M059J (cell line): ENCODE measurements at places on chromosomes 16 and 17. TPM values are rescaled to one million over a fixed set of nuclear protein-coding genes. Genes with fewer than 3 reads are reported as not detected.

CDR2L gene
- 7.0 and 13.6 TPM in 2 replicates for total RNA-seq

PRSS33 gene
- total RNA-seq = not detected in 2 replicates

ACSM5 gene
- 14.4 and 29.6 TPM in 2 replicates for total RNA-seq

HEXIM1 gene
- 3.4 and 8.0 TPM in 2 replicates for total RNA-seq

GLIS2 gene
- 0.22 and 1.1 TPM in 2 replicates for total RNA-seq

LRRC75A gene
- total RNA-seq = 1.1 and 1.6 TPM in 2 replicates

HOXB4 gene
- total RNA-seq = 0.20 and 0.57 TPM in 2 replicates

GRB7 gene
- total RNA-seq = not detected in 2 replicates

FAM234A gene
- 166 and 215 TPM in 2 replicates for total RNA-seq

NGFR gene
- 0.39 and 0.62 TPM in 2 replicates for total RNA-seq

RAPGEFL1 gene
- total RNA-seq = 0.25 TPM in 1 of 2 replicates, not detected in the other

SULT1A3 gene
- 1.5 and 2.6 TPM in 2 replicates for total RNA-seq

C17orf100 gene
- total RNA-seq = 0.62 and 1.6 TPM in 2 replicates

TNP2 gene
- not detected in 2 replicates for total RNA-seq
